Activated T-helper 1 cell treated with anti-CD3 and anti-CD28 coated beads, Interleukin-2, amount 50 U/mL, for 16 hours (primary cell): ENCODE measurements at places on chromosomes 7 and 10.

- no peak for DNase-seq
These were observed 4.0 kb downstream of the BMI1 start for GRCh38 chr10:22324893-22325271.

- no peak for DNase-seq
These were observed 5.9 kb upstream of the HTR5A start for GRCh38 chr7:155064186-155064585.

GRCh38 chr10:119871881-119872609, 598 bp downstream of the MCMBP start:
- peak; percentile 13 for DNase-seq

DNA sequence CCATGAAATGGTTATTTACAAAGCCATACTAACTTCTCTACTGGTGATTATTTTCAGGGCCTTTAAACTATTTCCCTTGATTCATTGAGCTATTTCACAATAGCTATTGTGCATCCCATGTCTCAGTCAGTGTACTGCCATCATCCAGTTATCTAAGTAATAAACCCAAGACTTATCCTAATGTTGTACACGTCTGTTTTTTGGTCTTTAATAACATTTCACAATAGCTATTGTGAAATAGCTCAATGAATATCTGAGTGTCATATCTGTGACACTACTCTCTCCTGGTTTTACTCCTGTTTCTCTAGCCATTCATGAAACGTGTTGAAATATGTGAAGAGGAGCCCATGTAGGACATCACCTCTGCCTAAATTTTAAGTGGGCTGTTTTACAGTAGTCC, 36.5 kb upstream of the TMEM140 start:
- DNase-seq = no peak

GRCh38 chr7:116862951-116863670, 724 bp downstream of the CAPZA2 start:
- no peak for DNase-seq
